WERI-Rb-1 (cell line): ENCODE measurements at places on chromosomes 1 and 21.
A peak's percentile ranks its signal among the peaks of the same experiment; 100 is the strongest.

DNA sequence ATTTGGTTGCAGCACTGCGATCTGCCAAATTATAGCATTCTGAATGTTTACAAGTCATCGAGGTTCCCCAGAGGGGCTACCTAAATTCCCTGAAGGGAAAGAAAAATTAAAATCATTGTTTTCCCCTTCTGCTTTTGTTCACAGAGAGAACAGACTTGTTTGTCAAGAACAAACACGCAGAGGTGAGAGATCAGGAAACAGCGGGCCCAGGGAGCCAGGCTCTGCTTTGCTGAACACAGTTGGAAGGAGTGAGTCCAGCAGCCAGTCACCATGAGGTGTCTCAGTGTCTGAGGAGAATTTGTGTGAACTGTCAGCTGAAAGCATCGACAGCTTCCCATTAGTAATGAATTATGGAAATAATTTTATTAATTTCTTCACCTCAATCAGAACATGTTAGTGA, 52.5 kb downstream of the RWDD3 start:
- no peak for DNase-seq

GRCh38 chr1:147762233-147763024, 2.0 kb upstream of the GJA5 start:
- no peak for DNase-seq

GRCh38 chr1:206972728-206973127, 2.5 kb upstream of the FCAMR start:
- DNase-seq, result no peak

DNA sequence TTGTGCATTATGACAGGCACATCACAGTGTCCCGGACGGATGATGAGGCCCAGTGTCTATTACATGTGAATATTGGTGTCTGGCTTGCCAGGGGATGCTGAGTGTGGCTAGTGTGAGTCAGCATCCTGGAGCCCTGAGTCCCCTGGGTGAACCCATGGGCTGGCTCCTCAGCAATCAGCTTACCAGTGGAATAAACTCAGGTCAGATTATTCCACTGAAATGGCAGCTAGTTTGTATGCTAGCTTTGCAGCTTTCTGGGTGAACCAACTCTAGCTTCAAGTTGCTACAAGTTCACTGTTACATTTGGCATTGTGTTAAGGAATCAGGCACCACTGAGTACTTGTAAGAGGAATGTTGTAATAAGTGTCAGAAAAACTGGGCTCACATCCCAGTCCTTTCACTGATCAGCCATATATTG, 23.9 kb upstream of the RPTN start:
- DNase-seq, result no peak

DNA sequence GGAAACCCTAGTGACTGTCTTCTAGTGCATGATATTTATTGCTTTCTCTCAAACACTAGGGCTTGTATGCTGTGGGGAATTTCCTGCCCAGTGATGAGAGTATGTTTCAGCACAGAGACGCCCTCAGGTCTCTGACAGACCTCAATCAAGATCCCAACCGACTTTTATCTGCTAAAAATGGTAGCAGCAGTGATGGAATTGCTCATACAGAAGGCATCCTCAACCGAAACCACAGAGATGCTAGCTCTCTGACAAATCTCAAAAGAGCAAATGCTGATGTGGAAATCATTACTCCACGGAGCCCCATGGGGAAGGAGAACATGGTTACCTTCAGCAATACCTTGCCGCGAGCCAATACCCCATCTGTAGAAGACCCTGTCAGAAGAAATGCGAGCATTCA, 41.3 kb downstream of the PLPPR4 start:
- DNase-seq, result no peak

- no peak for DNase-seq
These were observed 47.0 kb upstream of the KCNK1 start for GRCh38 chr1:233566886-233567285.

DNA sequence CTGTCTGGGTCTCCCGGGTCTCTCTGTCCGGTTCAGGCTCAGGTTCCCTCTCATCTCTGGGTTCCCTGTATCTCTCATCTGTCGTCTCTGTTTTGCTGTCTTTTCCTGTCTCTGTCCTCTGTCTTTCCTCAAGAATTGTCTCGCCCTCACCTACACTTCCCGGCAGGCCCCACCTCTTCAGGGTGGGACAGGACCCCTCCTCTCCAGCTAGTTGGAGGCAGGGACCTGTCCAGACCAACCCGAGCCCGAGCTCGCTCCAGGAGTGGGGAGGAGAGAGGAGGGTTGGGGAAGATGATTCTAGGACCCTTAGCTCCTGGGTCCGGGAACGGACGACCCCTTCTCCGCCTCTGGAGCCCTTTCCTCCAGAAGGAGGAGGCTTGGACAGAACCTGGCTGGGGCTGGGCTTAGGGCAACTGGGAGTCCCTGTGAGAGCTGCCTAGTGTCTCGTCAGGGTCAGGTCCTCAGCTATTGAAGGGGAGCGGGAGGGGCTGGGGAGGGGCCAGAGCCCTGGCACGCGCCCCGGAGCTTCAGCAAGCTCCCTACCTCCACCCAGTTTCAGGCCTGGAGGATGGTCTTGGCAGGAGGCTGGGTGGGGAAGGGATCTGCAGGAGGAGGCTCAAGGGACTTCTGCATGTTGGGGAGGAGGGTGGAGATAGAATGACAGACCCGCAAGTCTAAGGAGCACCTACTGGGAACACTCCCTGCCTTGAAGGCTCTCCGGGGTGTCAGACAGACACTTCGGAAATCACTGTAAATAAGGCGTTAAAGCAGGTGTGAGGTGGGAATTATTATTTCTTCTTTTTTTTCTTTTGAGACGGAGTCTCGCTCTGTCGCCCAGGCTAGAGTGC, 26.3 kb upstream of the EPB41 start:
- DNase-seq, result peak; percentile 28

DNA sequence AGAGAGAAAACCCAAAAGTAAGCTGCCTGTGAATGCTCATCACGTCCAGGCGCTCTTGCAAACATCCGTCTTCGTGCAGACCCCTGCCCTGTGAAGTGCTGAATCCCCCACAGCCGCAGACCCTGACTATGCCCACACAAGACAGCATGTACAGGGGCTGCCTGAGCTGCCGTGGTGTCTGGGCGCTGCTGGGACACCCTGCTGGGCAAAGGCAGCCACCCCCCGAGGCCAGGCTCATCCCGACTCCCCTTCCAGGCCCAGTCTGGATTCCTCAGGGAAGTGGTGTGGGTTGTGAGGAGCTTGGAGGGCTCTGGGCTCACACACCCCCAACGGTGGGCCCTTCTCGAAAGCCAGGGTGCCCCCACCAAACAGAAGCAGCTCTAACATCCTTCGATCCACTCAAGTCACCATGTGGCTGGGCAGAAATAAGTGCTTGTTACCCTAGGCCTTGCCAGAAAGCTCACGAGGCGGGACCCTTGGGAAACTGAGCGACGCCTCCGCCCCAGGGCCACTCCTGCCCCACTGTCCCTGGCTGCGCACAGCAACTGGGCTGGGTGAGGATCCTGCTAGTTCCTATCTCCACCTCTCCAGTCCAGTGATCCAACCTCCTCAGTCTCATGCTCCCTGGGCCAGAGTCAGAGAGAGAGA, 4.8 kb upstream of the WNT9A start:
- DNase-seq, result no peak

GRCh38 chr1:241900381-241900780, 52.4 kb downstream of the EXO1 start:
- DNase-seq, result no peak

- DNase-seq, result no peak
These were observed 46.3 kb downstream of the TNNT2 start for GRCh38 chr1:201331166-201331565.

DNA sequence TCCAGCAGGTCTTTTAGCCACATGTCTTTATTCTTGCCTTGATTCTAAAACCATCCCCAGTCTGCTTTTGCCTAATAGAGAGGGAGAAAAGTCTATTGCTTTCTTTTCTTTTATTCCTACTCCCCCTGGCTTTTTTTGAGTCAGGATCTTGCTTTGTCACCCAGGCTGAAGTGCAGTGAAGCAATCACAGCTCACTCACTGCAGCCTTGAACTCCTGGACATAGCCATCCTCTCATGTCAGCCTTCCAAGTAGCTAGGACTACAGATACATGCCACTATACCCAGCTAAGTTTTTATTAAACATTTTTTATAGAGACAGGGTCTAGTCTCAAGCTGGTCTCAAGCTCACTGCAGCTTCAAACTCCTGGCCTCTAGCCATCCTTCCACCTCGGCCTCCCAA, 72.5 kb upstream of the PAXBP1 start:
- DNase-seq, result no peak

GRCh38 chr1:31122101-31122735, 56.7 kb upstream of the PUM1 start:
- DNase-seq, result no peak
